ENCODE measurements at places on chromosomes 4 and X. TPM values are rescaled to one million over a fixed set of nuclear protein-coding genes. Genes with fewer than 3 reads are reported as not detected.

DNA sequence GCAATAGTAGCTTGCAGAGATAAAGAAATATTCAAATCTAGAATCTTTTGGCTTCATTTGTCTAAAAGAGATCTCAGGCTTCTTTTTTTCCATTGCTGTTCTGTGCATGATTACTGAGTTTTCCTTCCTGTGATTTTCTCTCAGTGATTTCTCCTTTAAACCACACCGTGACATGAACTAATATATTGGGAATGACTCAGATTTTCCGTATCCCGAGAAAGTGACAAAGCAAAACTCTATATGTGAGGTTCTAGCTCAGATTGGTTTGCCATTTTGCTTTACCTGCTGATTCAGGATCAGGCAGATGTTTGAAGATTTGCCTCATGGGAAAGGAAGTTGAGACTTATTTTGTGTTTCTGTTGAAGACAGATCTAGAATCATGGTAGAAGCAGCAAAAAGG lies 59.4 kb downstream of the MTHFD2L start:
- no peaks in the 10 kb centered on the region for H3K27me3 ChIP-seq
- no peak overlapping the region for H3K27ac ChIP-seq
- peaks cover 3% of the 10 kb centered on the region for H3K4me1 ChIP-seq
- DNase-seq: no peak

- H3K4me3 ChIP-seq: no peak overlapping the region
- H3K36me3 ChIP-seq: no peaks in the 10 kb centered on the region
- DNase-seq: no peak
- H3K27ac ChIP-seq: no peak overlapping the region
- H3K27me3 ChIP-seq: no peaks in the 10 kb centered on the region
- H3K4me1 ChIP-seq: no peaks in the 10 kb centered on the region
These were observed 204.2 kb upstream of the IL15 start for GRCh38 chr4:141432000-141432712.

DNA sequence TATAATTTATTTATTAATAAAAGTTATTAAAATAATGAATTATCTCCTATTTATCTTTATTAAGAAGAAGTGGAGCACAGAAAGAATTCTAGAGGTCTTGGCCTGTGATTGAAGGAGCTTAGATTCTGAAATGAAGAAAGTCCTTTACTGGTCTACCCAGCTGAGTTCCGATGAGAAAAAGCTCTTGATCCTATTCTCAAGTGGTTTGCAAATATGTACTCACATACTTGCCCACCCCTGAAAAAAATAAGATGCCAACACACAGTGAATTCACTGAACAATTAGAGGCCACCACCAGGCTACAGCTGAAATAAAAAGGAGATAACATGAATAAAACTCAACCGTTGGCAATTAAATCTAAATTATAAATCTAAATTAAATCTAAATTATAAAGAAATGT lies 253.4 kb downstream of the MAPK10 start:
- no peak for DNase-seq
- no peaks in the 10 kb centered on the region for H3K4me1 ChIP-seq
- no peaks in the 10 kb centered on the region for H3K27me3 ChIP-seq
- no peaks in the 10 kb centered on the region for H3K36me3 ChIP-seq
- no peak overlapping the region for H3K27ac ChIP-seq
- H3K4me3 ChIP-seq: no peak overlapping the region

DNA sequence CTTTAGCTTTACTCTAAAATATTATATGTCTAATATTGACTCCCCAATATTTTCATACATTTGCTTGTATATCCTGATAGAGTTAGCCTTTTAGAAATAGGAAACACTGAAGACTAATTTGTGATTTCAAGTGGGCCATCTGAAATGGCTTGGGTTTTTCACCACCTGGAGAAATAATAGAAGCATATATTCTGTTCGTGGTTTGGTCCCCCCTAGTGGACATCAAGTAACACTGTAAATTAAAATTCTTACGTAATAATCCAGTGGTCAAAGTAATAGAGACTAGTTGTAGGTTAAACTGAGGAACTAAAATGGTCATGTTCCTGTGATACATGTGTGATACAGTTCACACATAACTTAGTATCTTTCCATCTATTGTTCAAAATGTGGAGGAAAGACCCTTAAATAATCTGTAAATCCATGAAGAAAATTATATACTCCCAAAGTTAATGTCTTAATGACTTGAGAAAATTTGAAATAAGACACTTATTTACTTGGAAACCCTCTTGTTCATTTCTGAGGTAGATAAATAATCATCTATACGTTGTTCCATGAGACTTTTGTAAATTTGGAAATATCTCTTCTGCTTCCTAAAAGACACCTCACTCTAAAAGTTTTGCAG lies 79.8 kb upstream of the SMARCAD1 start:
- no peaks in the 10 kb centered on the region for H3K4me1 ChIP-seq
- H3K27ac ChIP-seq: no peak overlapping the region
- no peak for DNase-seq
- H3K36me3 ChIP-seq: no peaks in the 10 kb centered on the region
- no peaks in the 10 kb centered on the region for H3K27me3 ChIP-seq

DNA sequence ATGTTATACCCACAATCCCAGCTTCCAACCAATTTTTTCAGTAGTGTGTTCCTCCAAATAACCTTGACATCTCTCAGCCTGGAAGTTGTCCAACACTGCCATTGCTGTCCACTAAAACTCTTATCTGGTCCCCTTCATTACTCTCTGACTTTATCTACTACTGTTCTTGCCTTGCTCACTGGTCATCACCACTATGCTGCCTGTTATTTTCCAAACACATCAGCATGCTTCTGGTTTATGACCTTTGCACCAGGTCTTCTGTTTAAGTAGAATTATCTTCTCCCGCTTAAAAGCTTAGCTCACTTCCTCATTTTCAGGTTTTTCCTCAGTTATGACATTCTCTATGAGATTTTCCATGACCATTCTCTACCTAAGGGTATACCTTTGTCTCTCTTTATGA lies 5.5 kb downstream of the ELMOD2 start:
- H3K4me3 ChIP-seq: no peak overlapping the region
- DNase-seq: no peak
- no peaks in the 10 kb centered on the region for H3K36me3 ChIP-seq
- H3K4me1 ChIP-seq: no peaks in the 10 kb centered on the region
- no peaks in the 10 kb centered on the region for H3K27me3 ChIP-seq

- H3K27ac ChIP-seq: no peak overlapping the region
- H3K4me1 ChIP-seq: no peaks in the 10 kb centered on the region
- no peak for DNase-seq
- H3K27me3 ChIP-seq: no peaks in the 10 kb centered on the region
These were observed 485.7 kb upstream of the HS3ST1 start for GRCh38 chr4:11914406-11914805.

GRCh38 chr4:186739317-186739716 lies 15.7 kb upstream of the FAT1 start:
- H3K4me1 ChIP-seq: peaks cover 7% of the 10 kb centered on the region
- no peaks in the 10 kb centered on the region for H3K36me3 ChIP-seq
- no peaks in the 10 kb centered on the region for H3K27me3 ChIP-seq
- no peak for DNase-seq

- no peaks in the 10 kb centered on the region for H3K4me1 ChIP-seq
- peak overlapping the region; percentile 65 for H3K27ac ChIP-seq
- H3K4me3 ChIP-seq: no peak overlapping the region
- H3K36me3 ChIP-seq: no peaks in the 10 kb centered on the region
These were observed 110.5 kb downstream of the ANXA3 start for GRCh38 chr4:78661921-78662521.

DNA sequence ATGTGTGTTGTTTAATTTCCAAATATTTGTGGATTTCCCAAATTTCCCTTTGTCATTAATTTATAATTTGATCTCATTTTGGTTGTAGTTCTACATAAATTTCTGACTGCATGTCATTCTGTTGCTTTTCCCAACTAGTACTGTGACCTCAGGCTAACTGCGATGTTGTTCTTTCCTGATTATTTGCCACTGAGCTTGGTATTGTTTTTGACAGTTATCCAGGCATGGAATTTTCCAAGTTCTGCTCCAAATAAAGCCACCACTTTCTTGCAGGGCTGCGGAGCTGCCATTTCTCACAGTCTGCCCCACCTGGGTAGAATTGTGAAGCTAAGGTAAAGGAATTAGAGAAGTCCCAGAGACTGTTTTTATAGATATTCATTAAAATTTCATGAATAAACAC lies 328.8 kb downstream of the ZNF674 start:
- H3K36me3 ChIP-seq: no peaks in the 10 kb centered on the region
- no peaks in the 10 kb centered on the region for H3K4me1 ChIP-seq
- H3K4me3 ChIP-seq: no peak overlapping the region

The TMEM144 gene
- total RNA-seq: 18.3 TPM

The FAT4 gene
- total RNA-seq: 4.3 TPM

The GNRHR gene
- total RNA-seq: not detected

The PHOX2B gene
- 0.56 TPM for total RNA-seq

The RPS6KA6 gene
- total RNA-seq: 11.9 TPM

The KLHL13 gene
- 2.7 TPM for total RNA-seq

All from colonic mucosa (tissue), 4 donors.